ENCODE measurements at places on chromosomes 2 and 18.

GRCh38 chr2:153912798-153913396, 41.2 kb downstream of the GALNT13 start:
- no peak for DNase-seq

DNA sequence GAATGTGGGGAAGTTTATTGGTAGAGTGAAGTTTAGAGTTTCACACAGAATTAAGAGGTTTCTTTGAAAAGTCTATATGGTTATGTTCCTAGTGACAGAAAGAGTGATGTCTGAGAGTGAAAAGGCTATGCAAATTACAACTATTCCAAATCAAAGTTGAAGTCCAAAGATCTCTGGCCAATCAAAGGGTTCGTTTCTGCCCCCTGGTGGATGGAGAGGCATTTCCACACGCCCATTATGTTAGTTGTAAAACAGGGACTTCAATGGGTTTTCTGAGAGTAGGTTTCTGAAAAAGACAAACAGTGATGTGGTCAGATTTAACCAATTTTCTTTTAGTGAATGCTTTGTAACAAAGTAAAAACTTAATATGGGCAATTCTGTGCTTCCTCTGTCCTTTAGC, 441.5 kb upstream of the POU3F3 start:
- DNase-seq: no peak

DNA sequence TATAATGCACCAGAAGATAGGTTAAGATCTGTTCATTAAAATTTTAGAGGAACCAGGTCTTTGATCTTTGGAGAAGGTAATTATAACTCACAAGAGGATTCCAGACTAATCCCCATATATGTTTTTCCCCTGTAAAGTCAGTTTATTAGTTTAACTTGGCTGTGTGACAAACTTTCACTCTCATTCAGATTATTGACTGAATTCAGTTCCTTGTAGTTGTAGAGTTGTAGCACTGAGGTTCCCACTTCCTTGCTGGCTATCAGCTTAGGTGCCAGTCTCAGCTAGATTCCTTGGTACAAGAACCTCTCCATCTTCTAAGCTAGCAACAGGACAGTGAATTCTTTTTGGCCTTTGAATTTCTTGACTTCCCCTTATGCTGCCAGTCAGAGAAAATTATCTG, 19.1 kb downstream of the REG1A start:
- DNase-seq: no peak

DNA sequence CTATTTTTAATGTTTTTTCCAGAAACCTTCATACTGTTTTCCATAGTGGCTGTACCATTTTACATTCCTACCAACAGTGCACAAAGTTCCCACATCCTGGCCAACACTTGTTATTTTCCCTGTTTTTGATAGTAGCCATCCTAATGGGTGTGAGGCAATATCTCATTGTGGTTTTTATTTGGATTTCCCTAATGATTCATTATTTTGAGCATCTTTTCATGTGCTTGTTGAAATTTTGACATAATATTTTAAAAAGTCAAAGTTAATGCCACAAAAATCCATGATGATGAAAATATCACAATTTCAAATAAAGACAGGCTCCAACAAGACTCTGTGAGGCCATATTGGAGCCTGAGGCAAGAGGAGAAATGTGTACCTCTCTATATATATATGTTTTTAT, 50.2 kb downstream of the VWA3B start:
- DNase-seq: no peak

- DNase-seq: no peak
Observed at GRCh38 chr2:101837354-101837753, 139.8 kb downstream of the MAP4K4 start.

Data from CD4-positive, alpha-beta memory T cell (primary cell).